ENCODE measurements at places on chromosomes 12 and 14.

- DNase-seq, result no peak
Measured at GRCh38 chr14:70896981-70897380, 10.3 kb upstream of the PCNX1 start.

DNA sequence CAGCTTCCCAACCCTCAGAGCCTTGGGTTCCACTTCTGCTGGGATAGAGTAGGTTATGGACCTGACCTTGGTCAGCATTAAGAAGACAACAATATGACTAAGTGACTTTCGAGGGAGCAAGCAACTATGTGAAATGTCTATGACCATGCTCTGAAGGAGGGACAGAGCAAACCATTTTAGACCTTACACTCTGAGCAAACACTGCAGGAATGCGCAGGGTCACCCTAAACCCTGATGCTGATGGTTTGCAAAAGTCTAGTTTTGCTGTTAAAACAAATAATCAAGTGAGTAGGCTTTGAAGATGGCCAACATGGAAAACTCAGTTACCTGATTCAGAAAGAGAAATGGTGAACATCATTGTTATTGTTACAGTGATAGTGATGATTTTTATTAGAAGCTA lies 8.7 kb downstream of the ZCCHC8 start:
- DNase-seq, result no peak

DNA sequence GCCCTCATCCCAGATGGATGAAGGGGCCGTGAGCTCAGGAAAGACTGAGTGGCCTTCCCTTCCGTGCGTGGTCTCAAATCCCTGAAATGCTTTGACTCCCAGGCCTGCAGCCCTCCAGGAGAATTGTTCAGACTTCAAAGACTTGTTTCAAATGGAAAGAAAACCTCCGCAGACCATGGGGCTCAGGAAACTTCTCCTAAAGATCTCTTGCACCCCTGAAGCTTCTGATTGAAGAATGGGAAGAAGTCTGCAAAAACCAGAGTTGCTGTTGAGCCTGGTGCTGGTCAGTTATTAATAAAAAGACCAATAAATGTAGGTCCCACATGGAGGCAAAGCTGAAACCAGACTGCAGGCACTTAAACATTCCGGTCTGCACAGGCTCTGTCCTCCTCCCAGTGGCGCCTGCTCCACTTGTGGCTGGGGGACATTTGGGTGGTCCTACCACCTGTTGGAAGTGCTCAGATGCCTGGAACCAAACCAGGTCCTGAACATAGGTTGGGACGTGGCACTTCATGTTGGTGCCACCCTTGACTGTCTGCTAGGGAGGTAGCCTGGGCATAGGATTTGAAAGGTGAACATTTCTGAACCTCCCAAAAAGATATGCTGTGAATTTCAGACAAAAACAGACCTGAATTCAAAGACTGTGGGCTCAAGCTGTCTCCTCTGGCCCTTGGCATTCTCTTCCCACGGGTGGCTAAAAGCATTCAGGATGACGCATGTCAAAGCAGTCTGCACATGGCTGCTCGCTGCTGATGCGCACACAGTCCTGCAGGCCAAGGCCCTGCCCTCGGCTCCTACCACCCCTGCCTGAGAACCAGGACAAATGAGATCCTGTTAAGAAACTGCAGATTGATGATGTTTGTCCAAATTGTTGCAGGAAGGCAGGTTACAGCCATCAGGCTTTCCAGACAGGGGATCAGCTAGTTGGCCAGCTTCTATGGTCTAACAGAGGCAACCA lies 36.2 kb upstream of the MEG3 start:
- no peak for DNase-seq

DNA sequence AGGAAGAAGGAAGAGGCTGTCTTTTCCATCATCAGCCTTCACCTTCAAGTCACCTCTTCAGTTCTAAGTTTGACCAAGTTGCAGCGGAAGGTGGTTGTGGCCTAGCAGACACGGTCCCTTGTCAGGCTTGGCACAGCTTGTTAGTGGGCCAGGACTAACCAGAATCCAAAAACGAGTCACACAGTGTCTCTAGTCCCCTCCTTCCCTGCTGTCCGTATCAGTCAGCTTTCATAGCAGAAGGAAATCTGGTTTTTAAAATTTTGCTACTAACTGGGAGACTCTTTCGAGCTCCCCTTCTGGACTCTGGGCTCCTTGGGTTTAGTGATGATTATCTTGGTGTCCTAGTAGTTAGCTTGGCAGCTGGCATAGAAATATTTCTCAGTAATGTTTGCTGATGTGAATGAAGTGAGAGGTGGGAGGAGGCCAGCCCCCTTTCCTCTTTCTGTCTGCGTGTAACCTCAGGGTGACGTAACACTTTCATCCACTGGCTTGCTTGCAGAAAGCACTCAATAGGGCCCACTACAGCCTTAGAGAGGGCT lies 3.8 kb downstream of the ETV6 start:
- peak; percentile 41 for DNase-seq

DNA sequence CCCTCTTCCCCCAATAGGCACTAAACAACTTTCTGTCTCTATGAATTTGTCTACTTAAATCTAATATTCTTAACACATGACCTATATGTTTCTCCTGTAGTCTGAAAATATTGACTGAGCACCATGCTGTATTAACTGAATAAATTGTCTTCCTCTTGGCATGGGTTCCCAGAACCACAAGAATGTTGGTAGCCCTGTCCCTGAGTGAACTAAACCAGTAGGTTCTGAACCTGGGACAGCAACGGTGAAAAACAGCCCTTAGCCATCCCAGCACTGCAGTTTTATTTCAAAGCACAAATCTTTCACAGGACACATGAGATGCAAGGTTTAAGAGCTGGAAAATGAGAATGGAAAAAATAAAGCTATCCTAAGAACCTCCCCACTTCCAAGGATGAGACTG lies 20.4 kb upstream of the HSP90B1 start:
- DNase-seq, result no peak

DNA sequence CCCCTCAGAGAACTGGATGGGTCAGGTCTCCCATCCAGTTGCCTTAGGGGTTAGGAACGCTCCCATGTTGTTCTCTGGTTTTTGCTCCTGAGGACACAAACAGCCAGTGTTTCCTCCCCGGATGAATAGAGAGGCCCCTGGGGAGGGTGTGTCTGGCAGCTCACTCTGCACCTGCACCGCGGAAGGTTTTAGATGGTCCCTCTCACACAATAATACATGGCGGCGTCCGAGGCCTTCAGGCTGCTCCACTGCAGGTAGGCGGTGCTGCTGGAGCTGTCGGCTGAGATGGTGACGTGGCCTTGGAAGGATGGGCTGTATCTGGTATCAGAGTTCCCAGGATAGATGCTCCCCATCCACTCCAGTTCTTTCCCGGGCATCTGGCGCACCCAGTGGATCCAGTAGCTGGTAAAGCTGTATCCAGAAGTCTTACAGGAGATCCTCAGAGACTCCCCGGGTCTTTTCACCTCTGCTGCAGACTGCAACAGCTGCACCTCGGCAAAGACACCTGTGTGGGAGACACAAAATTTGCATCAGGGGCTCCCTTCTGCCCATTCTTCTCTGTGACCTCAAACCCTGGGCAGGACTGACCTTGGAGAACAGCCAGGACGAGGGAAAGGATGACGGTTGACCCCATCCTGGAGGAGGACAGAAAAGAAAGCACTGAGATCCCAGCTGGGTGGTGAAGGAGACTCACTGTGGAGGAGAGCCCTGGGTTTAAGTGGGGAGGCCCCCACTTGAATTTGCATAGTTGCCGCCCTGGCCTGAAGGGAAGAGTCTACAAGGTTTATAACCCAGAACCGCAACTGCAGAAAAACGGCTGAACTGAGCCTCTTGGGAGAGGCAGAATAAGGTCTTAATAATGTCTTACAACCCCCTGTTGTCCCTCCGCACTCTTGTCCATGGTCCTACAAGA lies 1324.8 kb downstream of the TMEM121 start:
- no peak for DNase-seq

GRCh38 chr14:29037411-29037810 lies 270.8 kb downstream of the FOXG1 start:
- no peak for DNase-seq

DNA sequence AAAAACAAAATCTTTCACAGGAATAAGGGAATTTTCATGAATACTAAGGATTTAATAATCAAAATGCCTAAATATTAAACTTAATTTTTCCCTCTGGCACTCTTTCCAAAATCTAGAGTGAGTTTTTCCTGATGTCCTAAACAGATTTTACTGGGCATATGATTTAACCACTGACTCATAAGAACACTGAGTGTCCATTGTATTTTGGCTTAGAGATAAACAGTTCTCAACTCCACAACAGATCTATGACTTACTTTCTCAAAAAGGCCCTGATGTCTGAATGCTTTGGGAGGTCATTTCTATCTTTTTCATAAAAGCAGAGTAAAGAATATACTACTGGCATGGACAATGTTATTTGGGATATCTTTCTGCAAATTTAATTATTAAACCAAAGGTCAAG lies 15.0 kb downstream of the TMBIM4 start:
- no peak for DNase-seq

DNA sequence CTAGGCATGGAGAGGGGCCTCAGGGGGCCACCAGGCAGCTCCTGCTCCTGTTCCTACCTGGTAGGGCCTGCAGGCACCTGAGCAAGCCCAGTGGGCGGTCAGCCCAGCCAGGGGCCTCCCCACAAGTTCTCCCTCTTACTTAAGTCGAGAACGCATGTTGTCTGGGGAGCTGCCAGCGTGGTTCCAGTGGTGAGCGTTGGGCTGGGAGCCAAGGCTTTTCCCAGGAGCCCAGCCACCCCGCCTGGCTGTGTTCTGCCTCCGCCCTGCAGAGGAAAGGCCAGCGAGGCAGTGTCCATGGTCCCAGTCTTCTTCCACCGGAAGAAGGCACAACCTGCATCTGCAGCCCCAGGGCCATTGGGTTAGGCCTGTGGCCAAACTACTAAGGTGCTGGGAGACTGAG lies 1.4 kb downstream of the C14orf180 start:
- DNase-seq, result no peak

GRCh38 chr14:30085943-30086342 lies 158.3 kb upstream of the PRKD1 start:
- DNase-seq, result no peak

DNA sequence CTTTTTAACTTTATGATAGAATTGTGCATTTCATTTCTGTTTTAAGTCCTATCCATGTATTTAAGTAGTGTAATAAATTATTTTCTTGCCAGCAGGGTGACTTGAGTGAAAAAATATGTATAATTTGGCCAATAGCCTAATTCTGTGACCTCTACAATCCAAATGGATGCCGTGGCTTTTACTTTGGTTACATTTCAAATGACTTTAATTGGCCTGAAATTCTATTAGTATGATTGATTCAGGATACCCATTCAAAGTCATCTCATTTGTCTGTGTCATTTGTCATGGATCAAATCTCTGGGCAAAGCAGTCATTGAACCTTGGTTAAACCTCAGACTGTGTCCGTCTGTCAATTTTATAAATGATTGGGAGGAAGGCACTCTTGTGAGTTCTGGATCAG lies 29.6 kb downstream of the CRADD start:
- DNase-seq, result no peak

- no peak for DNase-seq
Measured at GRCh38 chr12:97177481-97177880, 270.4 kb downstream of the NEDD1 start.

GRCh38 chr14:79856381-79856780 lies 354.9 kb downstream of the DIO2 start:
- no peak for DNase-seq

- no peak for DNase-seq
Measured at GRCh38 chr14:92801917-92802316, 7.8 kb downstream of the GOLGA5 start.

DNA sequence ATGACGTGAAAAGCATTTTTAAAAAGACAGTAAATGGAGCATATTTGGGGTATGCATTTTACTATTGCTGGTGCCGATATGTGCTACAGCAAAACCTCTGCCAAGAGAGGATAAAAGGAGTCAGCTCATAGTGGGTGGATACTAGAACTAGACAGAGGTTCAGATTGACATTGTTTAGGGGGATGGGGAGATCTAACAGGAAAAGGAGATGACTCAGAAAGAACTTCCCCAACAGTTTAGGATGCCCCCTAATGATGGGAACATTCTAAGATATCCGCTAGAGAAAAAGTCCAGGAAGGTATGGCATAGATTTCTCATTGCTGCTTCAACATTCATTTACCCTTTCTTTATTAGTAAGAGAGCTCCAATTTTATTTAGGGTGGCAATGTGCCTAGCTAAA lies 110.5 kb upstream of the CLEC14A start:
- DNase-seq, result no peak

- no peak for DNase-seq
Measured at GRCh38 chr12:29255042-29255441, 106.0 kb downstream of the FAR2 start.

DNA sequence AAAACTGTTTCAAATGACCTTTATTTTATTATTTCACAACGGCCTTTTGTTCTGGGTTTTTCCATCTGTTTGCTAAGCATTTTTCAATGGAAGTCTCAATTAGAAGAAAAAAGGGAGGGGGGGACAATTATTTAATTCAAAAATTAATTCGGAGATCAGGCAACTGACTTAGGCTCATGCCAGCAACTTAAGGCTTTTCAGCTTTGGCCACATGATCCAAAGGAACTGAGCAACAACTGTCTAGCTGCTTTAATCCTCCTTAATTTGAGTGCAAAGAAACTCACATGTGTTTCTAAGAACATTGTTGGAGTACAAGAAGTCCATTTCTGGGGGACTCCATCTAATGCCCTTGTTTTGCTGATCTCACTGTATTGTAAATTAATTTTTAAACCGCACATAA lies 188.0 kb downstream of the EXOC5 start:
- DNase-seq, result no peak

DNA sequence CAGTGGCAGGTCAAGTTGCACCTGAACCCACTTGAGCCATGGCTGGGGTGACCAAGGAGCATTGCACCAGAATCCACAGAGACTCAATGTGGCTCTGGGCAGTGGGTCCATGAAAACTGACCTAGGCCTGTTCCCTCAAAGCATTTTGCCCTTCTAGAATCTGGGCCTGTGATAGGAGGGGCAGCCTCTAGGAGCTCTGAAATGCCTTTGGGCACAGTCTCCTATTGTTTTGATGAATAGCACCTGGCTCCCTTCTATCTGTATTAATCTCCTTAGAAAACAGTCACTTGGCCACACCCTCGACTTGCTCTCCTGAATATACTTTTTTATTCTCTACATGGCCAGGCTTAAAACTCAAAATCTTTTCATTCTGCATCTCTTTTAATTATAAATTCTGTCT lies 14.1 kb upstream of the KRAS start:
- DNase-seq, result no peak

DNA sequence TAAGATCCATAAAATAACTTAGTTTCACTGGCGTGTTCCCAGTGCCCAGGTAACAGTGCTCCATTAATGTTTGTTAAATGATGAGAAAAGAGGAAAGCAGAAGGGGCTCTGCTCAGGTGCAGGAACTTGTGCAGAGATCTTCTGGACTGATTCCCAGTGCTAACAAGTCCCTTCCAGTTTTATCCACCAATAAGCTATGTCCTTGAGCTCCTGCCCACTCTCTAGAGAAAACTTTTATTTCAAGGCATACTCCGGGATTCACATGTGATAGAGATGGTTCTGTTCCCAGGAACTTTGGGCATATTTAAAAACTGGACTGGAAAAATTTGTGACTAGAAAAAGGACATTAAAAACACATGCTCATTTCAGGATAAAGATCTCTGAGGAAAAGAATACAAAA lies 1.9 kb downstream of the GYS2 start:
- DNase-seq, result no peak

DNA sequence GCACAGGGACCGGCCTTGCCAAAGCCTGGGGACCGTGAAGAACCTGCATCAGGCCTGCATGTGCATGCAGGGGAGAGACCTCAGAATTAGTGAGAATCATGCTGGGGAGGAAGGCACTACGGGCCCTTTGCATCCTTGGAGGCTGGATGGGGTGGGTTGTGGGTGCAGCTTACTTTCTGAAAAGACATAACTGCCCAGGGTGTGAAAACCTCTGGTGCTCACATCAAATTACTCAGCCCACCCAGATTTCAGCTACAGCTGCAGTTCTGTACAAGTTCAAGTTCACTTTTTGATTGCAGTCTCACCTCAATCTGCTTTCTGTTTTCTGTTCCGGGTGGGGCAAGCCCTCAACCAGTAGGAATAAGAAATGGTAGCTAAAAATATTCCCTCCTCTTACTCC lies 130.6 kb downstream of the SLC15A4 start:
- no peak for DNase-seq
